ENCODE measurements at places on chromosomes 12 and 14. TPM values are rescaled to one million over a fixed set of nuclear protein-coding genes. Genes with fewer than 3 reads are reported as not detected.

Gene DYNLL1
- 210 TPM for total RNA-seq

Gene BORCS5
- 12.6 TPM for total RNA-seq

Gene SLC25A47
- total RNA-seq, result not detected

Gene NXPH4
- 0.80 TPM for total RNA-seq

DNA sequence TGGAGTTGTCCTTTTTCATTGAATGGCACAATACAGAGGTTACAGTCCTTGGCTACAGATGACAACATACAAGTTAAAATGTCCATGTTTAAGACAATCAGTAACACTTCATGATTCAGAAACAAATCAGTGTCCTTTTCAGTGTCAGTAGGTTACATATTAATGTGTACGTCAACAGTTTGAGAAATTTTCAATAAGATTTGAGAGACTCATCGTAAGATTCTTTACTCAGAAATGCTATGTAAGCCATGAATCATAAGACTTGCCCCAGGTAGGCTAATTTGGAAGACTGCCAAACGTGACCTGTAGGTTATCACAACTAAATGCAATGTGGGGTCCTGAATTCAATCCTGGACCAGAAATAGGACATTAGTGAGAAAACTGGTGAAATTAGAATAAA is 3.5 kb downstream of the RDH12 start:
- no peak for DNase-seq

- no peak for DNase-seq
These were observed 9.9 kb downstream of the LRRC74A start for GRCh38 chr14:76836029-76836630.
